ENCODE measurements at places on chromosomes 7 and 10.

GRCh38 chr10:133230044-133230361 lies at the start of gene UTF1:
TSS of gene UTF1 (plus strand) at chr10:133230217. CDS start at chr10:133230289, 72 bp downstream.
- DNase-seq, result no peak

- no peak for DNase-seq
These were observed 26.8 kb upstream of the CDK14 start for GRCh38 chr7:90569368-90569767.

- DNase-seq, result peak; percentile 0
These were observed 3.4 kb downstream of the GPR15LG start for GRCh38 chr10:84176836-84177474.

DNA sequence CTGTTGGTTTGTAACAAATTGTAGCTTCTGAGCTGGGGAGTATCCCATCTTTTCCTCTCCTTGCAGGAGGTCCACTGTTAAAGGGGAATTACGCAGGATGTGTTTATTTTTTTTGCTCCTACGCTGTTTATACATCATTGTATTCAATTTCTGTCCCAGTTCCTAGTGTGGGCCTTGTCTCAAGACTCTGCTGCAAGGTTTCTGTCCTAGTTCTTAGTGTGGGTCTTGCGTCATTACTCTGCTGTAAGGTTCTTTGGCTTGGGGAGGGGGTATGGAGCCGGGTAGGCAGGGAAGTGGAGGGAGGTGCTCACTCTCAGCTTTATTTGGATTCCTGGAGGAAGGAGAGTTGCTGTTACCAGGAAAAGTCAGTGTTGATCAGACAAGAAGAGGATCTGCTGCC lies 64.0 kb upstream of the TRIM8 start:
- no peak for DNase-seq

DNA sequence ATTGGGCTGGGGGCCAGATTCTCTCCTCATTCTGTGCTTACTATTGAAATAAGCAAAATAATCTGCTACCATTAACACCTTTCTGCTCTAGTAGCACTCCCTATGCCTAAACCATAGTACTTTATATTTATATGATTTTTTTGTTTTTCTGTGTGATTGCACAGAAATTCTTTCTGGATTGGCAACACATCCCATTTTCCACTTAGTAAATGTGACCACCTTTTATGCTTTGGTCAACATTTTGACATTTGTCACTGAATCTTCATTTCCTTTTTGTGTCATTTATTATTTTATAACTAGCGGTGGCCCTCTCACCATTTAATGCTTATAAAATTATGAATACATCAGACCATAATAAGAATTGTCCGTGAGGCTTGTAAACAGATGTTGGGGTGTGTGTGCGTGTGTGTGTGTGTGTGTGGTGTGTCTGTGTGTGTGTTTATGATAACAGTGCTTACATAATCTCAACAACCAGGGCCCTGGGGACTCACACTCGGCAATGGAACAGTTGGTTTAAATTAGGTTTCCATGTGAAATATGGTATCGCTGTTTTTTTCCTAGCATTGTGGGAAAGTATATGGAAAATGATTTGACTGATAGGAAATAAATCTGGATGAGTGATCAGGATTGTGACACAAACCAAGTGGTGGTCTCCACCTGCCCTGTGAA lies 138.9 kb downstream of the NOC3L start:
- no peak for DNase-seq

GRCh38 chr10:3195726-3196125 lies 23.1 kb upstream of the PITRM1 start:
- no peak for DNase-seq

Data from mucosa of descending colon (tissue), 3 donors.